ENCODE measurements at places on chromosomes 16 and 17.

GRCh38 chr17:40557531-40558299 is 7.6 kb downstream of the CCR7 start:
- no peak for DNase-seq

DNA sequence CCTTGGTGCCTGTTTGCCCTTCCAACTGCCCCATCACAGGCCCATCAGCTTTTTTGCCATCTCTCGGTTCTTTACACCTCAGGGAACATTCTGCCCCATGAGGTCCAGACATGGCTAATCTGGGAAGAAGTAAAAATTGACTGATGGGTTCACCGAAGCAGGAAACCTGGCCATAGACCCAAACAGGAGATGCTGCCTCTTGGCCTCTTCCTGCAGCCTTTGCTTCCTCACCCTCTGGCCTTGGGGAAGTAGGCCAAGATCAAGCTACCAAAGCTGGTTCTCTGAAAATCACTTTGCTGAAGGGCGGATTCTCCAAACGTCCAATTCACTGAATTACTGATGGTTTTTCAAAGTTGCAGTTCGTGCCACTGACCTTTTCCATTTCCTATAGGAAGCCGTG is 56.1 kb downstream of the ARSG start:
- DNase-seq = no peak

- no peak for DNase-seq
These were observed 135.7 kb upstream of the ZFHX3 start for GRCh38 chr16:73183611-73184092.

GRCh38 chr16:15621889-15622288 is 21.1 kb downstream of the MARF1 start:
- no peak for DNase-seq

GRCh38 chr16:75244844-75245758 is 6.3 kb downstream of the BCAR1 start:
- no peak for DNase-seq

DNA sequence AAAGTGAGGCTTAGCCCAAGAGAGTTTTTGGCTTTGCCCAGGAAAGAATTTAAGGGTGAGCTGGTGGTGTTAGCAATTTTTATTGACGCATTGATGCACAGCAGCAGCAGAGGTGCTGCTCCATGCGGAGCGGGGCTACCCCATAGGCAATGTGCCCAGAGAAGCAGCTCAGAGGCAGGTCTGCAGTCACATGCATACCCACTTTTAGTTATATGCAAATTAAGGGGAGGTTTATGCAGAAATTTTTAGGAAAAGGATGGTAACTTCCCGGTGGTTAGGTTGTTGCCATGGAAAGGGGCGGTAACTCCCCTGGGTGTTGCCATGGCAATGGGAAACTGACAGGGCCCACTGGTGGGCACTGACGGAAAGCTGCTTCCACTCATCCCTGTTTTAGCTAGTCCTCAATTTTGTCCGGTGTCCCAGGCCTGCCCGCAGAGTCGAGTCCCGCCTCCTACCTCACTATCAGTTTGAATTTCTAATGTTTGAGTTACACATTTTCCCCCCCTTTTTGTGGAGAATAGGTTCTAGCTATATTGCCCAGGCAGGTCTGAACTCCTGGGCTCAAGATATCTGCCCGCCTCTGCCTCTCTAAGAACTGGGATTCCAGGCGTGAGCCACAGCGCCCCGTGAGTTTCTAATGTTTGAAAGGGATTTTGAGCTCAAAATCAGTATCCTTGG is 10.4 kb upstream of the GJD3 start:
- no peak for DNase-seq

GRCh38 chr17:68737761-68738443 is 136.7 kb upstream of the FAM20A start:
- no peak for DNase-seq

GRCh38 chr17:73588891-73589290 is 55.4 kb downstream of the SDK2 start:
- DNase-seq = no peak

GRCh38 chr17:63836811-63837210 is 5.7 kb downstream of the SMARCD2 start:
- no peak for DNase-seq

Data from activated CD4-positive, alpha-beta T cell treated with anti-CD3 and anti-CD28 coated beads, Interleukin-2, amount 50 U/mL, for 16 hours (primary cell).